Activated T-helper 1 cell treated with anti-CD3 and anti-CD28 coated beads, Interleukin-12 subunit alpha, Interleukin-12 subunit beta, Interleukin-2, Interleukin-4 antibody, amounts not matched to agents 30 ng/mL and 10 ng/mL and 1 ng/mL, durations not matched to agents 14 hours and 24 hours and 36 hours (primary cell): ENCODE measurements at places on chromosomes 13 and 19. TPM values are rescaled to one million over a fixed set of nuclear protein-coding genes. Genes with fewer than 3 reads are reported as not detected.

Gene DMKN
- not detected in 2 replicates for total RNA-seq

Gene ITGBL1
- not detected in 2 replicates for total RNA-seq

Gene RELB
- total RNA-seq, result 73.3 and 77.5 TPM in 2 replicates

Gene GNA15
- 103 and 109 TPM in 2 replicates for total RNA-seq

Gene KLK10
- not detected in 2 replicates for total RNA-seq

Gene FXYD1
- total RNA-seq, result not detected in 2 replicates

Gene GPR180
- 9.6 and 11.1 TPM in 2 replicates for total RNA-seq
